ENCODE measurements at places on chromosomes 7 and 10.

- peaks cover 19% of the 10 kb centered on the region for H3K27me3 ChIP-seq
- no peak for DNase-seq
- no peaks in the 10 kb centered on the region for H3K4me1 ChIP-seq
Observed at GRCh38 chr10:122233857-122234348, 37.2 kb upstream of the BTBD16 start.

DNA sequence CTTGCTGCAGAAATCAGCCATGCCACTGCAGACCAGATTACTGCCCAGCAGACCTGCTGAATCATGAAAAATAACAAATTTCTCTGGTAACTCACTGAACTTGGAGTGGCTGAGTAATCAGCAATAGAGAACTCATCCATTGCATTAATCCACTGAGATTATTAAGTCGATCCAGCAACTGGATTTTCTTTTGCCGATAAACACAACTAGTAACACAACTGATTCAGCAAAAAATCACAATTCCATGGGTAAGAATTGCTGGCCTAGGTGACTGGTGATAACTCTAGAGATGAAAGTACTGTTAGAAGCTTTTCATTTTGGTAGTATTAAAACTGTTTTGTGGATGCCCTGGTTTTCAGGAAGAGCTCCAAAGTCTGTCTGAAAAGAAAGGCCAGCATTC, 214.5 kb downstream of the ETV1 start:
- DNase-seq = no peak
- no peaks in the 10 kb centered on the region for H3K36me3 ChIP-seq
- no peaks in the 10 kb centered on the region for H3K27me3 ChIP-seq

DNA sequence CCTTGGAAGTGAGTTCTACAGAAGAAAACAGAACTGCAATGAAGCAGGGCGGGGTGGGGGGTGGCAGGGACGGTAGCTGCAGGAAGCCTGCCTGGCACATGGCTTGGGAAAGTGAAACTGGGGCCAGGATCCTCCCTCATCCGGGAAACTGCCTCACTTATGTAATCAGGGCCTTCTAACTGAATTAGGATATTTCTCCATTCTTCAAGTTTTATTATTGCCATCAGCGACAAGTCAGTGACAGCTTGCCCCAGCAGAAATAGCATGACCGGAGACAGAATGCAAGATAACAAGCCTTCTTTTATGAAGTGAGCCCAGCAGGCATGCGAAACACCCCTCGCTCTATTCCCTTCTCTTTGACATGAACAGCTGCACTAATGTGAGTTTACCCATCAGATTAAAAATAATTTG, 77.5 kb upstream of the CACUL1 start:
- no peaks in the 10 kb centered on the region for H3K27me3 ChIP-seq
- H3K36me3 ChIP-seq = no peaks in the 10 kb centered on the region
- no peak overlapping the region for H3K27ac ChIP-seq
- no peaks in the 10 kb centered on the region for H3K4me1 ChIP-seq
- no peak overlapping the region for H3K4me3 ChIP-seq

- no peak overlapping the region for H3K27ac ChIP-seq
- H3K4me3 ChIP-seq = no peak overlapping the region
- H3K36me3 ChIP-seq = no peaks in the 10 kb centered on the region
Observed at GRCh38 chr10:127293640-127294039, 97.2 kb upstream of the INSYN2A start.

- no peaks in the 10 kb centered on the region for H3K4me1 ChIP-seq
- no peaks in the 10 kb centered on the region for H3K36me3 ChIP-seq
- no peak overlapping the region for H3K4me3 ChIP-seq
- no peaks in the 10 kb centered on the region for H3K27me3 ChIP-seq
- H3K27ac ChIP-seq = no peak overlapping the region
Observed at GRCh38 chr7:31307972-31308371, 32.6 kb downstream of the NEUROD6 start.

DNA sequence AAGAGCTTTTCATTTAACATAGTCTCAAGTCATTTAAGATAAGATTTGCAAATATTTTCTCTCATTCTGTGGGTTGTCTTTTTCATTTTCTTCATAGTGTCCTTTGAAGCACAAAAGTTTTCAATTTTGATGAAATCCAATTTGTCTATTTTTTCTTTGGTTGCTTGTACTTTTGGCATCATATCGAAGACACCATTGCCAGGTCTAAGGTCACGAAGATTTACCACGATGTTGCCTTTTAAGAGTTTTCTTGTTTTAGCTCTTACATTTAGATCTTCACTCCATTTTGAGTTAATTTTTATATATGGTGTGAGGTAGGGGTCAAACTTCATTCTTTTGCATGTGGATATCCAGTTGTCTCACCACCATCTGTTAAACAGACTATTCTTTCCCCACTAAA, 34.7 kb downstream of the TMEM270 start:
- no peaks in the 10 kb centered on the region for H3K36me3 ChIP-seq
- no peak for DNase-seq
- no peaks in the 10 kb centered on the region for H3K27me3 ChIP-seq
- no peak overlapping the region for H3K27ac ChIP-seq
- peaks cover 8% of the 10 kb centered on the region for H3K4me1 ChIP-seq
- no peak overlapping the region for H3K4me3 ChIP-seq

GRCh38 chr10:118503192-118503591, 92.3 kb downstream of the PRLHR start:
- no peak overlapping the region for H3K4me3 ChIP-seq
- no peaks in the 10 kb centered on the region for H3K27me3 ChIP-seq
- H3K4me1 ChIP-seq = peaks cover 13% of the 10 kb centered on the region

DNA sequence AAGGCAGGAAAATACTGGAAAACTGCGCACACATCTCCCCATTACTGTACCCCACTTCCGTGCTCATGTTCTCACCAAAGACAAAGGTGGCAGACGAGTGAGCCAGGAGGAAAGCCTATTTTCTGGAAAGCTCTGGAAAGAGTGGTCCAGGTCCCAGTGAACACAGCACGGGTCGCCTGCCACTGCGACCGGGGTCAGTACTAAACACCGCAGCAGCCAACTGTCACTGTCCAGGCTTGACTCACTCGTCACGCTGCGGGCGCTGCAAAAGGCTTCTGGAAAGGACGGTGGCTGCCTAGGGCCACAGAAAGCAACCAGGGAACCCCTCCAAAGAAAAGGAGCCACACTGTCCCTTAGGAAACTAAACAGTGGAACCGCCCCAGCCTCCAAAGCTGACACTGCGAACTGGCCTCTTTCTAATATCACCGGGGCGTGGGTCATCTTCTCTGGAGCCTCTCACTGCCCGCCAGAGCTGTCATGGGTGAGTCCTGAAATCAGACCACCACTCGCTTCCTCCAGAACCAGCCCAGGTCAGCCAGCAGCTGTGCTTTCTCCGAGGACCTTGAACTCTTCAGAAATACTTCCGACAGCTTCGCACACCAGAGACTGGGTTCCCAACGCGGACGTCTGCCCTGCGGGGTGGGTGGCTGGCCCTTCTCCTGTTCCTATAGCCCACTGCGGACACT, 4.0 kb downstream of the RADIL start:
- no peak overlapping the region for H3K4me3 ChIP-seq
- H3K4me1 ChIP-seq = peaks cover 9% of the 10 kb centered on the region
- no peaks in the 10 kb centered on the region for H3K27me3 ChIP-seq
- no peak overlapping the region for H3K27ac ChIP-seq

GRCh38 chr10:75180592-75180991, 30.0 kb upstream of the VDAC2 start:
- no peaks in the 10 kb centered on the region for H3K27me3 ChIP-seq
- H3K27ac ChIP-seq = no peak overlapping the region
- no peak for DNase-seq

- no peaks in the 10 kb centered on the region for H3K4me1 ChIP-seq
- H3K27ac ChIP-seq = no peak overlapping the region
- no peaks in the 10 kb centered on the region for H3K36me3 ChIP-seq
- DNase-seq = no peak
- H3K27me3 ChIP-seq = no peaks in the 10 kb centered on the region
- no peak overlapping the region for H3K4me3 ChIP-seq
Observed at GRCh38 chr7:18760631-18761445, 265.3 kb downstream of the HDAC9 start.

- H3K4me3 ChIP-seq = no peak overlapping the region
- H3K36me3 ChIP-seq = no peaks in the 10 kb centered on the region
- H3K27me3 ChIP-seq = no peaks in the 10 kb centered on the region
- no peak overlapping the region for H3K27ac ChIP-seq
- no peaks in the 10 kb centered on the region for H3K4me1 ChIP-seq
Observed at GRCh38 chr7:141265668-141266067, 191.8 kb downstream of the TMEM178B start.

DNA sequence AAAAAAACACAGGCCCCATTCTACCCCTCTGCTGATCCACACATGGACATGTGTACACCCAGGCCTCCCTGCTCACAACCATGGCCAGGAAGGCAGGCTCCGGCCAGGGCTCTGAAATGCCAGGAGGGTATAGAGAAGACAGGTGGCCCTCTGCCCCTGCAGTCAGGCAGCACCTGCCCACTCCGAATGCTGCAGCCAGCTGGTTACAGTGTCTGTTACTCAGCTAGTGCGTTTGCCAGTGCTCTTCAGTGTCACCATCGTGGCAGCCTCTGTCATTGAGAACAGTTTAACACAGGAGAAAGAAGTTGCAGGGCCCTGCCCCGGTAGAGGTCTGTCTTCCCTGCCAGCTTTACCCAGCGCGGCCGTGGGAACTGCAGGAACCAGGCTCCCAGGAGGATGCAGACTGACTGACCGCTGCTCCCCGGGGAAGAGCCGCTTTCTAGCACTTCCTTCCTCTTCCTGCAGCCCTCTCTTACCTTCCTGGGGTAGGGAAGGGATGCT, 128.8 kb upstream of the FAM20C start:
- no peaks in the 10 kb centered on the region for H3K4me1 ChIP-seq
- no peak for DNase-seq
- H3K27me3 ChIP-seq = peaks cover 96% of the 10 kb centered on the region
- no peak overlapping the region for H3K4me3 ChIP-seq
- no peaks in the 10 kb centered on the region for H3K36me3 ChIP-seq

DNA sequence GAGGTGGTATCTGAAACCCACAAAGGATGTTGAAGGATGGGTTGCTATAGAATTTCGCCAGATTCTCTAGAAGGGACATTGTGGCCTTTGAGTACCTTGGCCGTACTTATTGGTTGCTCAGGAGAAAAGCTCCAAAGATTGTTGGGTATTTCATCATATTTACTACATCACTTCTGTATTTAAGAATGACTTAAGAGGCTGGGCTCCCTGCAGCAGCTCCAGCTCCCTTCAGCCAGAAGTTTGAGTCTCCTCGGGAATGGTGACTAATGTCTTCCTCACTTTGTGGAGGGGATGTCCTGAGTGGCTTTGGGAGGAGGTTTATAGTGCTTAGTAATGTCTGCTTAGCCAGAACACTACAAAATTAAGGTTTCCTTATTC, 18.1 kb downstream of the MINDY4 start:
- DNase-seq = no peak
- H3K27ac ChIP-seq = no peak overlapping the region
- H3K4me3 ChIP-seq = no peak overlapping the region
- H3K27me3 ChIP-seq = no peaks in the 10 kb centered on the region

DNA sequence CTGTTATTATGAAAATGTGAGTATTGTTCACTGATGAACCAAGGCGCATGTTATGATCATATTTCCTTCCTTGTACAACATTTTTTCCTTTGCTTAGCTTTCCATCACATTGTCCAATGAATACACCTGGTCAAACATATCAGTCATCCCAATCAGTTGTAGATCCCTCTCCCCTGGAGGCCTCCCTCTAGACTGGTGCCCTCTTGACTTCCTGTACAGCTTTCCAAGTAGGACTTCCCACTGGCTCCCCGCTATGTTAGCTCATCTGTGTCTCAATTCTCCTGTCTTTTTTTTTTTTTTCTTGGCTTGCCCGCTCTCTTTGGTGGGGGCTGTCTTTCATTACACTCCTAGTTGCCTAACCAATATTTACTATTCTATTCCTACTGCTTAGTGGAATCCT, 214.2 kb upstream of the NPY start:
- no peak overlapping the region for H3K27ac ChIP-seq
- H3K4me1 ChIP-seq = no peaks in the 10 kb centered on the region
- H3K4me3 ChIP-seq = no peak overlapping the region
- no peaks in the 10 kb centered on the region for H3K36me3 ChIP-seq
- no peak for DNase-seq

DNA sequence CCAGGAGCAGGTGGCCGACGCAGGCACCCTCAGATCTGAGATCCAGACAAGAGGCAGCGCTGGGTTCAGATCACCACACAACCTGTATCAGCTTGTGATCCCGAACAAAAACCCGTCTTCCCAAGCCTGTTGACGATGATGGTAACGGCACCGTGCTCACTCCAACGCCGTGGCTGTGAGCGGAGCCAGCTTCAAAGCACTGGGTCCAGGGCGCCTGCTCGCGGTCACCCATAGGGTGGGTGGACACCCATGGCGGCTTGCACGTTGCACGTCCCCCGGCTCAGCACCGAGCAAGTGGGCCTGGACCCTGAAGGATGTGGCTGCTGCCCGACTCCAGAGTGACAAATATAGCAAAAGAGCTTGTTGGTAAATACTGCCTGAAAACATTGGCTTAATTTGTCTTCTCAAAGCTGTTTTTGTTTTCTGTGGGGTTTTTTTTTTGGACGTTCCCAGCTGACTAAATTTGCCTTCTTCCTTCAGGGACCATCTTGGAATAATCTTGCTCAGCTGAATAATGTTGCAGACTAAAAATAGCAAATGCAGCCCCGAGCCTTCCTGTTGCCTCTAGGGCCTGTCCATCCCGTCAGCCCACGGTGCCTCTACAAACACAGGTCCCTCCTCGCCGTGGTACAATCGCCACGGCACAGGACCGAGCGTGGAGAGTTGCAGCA, 41.0 kb downstream of the FOXK1 start:
- peaks cover 29% of the 10 kb centered on the region for H3K36me3 ChIP-seq
- no peak overlapping the region for H3K4me3 ChIP-seq
- H3K27ac ChIP-seq = no peak overlapping the region
- no peaks in the 10 kb centered on the region for H3K27me3 ChIP-seq

- no peak overlapping the region for H3K27ac ChIP-seq
- H3K4me3 ChIP-seq = no peak overlapping the region
- peaks cover 7% of the 10 kb centered on the region for H3K4me1 ChIP-seq
- H3K36me3 ChIP-seq = peaks cover 40% of the 10 kb centered on the region
- H3K27me3 ChIP-seq = no peaks in the 10 kb centered on the region
Observed at GRCh38 chr7:5694912-5695726, 86.3 kb downstream of the RNF216 start.

- H3K4me3 ChIP-seq = no peak overlapping the region
- DNase-seq = no peak
- no peak overlapping the region for H3K27ac ChIP-seq
- H3K36me3 ChIP-seq = no peaks in the 10 kb centered on the region
Observed at GRCh38 chr7:81501220-81501619, 268.6 kb downstream of the HGF start.

GRCh38 chr7:31337002-31337565, 3.4 kb downstream of the NEUROD6 start:
- no peaks in the 10 kb centered on the region for H3K4me1 ChIP-seq
- no peak overlapping the region for H3K4me3 ChIP-seq
- H3K27ac ChIP-seq = no peak overlapping the region
- H3K36me3 ChIP-seq = no peaks in the 10 kb centered on the region

- H3K36me3 ChIP-seq = no peaks in the 10 kb centered on the region
- H3K4me1 ChIP-seq = no peaks in the 10 kb centered on the region
- no peak overlapping the region for H3K4me3 ChIP-seq
- H3K27me3 ChIP-seq = no peaks in the 10 kb centered on the region
- DNase-seq = no peak
Observed at GRCh38 chr10:42972946-42973345, 103.9 kb upstream of the RET start.

- no peak for DNase-seq
- no peak overlapping the region for H3K4me3 ChIP-seq
- H3K36me3 ChIP-seq = no peaks in the 10 kb centered on the region
- no peak overlapping the region for H3K27ac ChIP-seq
- no peaks in the 10 kb centered on the region for H3K4me1 ChIP-seq
Observed at GRCh38 chr10:29285624-29286051, 3.2 kb upstream of the LYZL1 start.
